ENCODE measurements at places on chromosomes 1 and 21.
A peak's percentile ranks its signal among the peaks of the same experiment; 100 is the strongest.

GRCh38 chr1:163820226-163820625, 498.5 kb downstream of the NUF2 start:
- DNase-seq = no peak

- DNase-seq = no peak
Observed at GRCh38 chr1:30418061-30418938, 305.1 kb downstream of the MATN1 start.

- no peak for DNase-seq
Observed at GRCh38 chr1:178494569-178494971, 2.2 kb downstream of the CLEC20A start.

- no peak for DNase-seq
Observed at GRCh38 chr1:214570442-214570841, 19.0 kb upstream of the PTPN14 start.

DNA sequence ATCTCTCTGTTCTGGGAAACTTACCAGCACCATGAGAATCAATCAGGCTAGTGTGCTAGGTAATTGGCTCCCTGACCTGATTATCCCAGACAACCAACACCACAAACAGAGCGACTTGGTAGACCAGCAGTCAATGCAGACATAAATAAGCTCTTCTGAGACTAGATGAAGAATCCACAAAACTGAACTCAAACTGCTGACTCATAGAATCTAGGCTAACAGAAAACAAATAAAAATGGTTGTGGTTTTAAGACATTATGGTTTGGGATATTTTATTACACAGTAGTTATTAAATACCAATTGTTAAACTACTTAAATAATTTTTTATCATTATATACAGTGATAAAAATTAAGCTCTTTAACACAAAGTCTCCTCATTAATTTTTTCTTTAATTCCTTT, 535.7 kb downstream of the COL11A1 start:
- DNase-seq = no peak

DNA sequence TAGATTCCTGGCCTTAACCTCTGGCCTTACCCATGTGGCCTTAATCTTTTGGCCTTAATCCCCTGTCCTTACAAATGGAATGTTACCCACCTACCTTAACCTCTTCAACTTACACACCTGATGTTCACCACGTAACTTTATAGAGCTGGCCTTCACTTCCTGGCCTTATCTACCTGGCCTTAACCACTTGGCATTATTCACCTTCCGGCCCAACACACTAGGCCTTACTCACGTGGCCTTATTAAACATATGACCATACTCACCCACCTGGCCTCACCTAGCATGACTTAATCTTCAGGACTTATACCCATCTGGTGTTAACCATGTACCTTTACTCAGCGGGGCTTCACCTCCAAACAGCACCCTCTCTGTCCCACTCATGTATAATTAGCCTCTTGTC, 41.7 kb downstream of the EXOC8 start:
- no peak for DNase-seq

DNA sequence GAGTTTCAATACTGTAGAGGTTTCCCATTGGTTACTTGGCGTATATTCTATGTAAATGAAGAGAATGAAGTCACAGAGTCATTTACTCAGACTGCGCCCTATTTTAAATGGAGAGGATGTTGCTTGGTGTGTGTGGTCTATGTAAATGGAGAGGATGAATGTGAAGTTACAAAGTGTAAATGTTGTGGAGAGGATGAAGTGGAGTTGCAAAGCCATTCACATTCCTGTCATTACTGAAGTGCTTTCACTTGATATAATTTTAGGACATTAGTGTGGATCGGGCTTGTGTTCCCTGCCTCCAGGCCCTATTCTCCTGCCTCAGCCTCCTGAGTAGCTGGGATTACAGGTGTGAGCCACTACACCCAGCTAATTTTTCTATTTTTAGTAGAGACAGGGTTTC, 99.4 kb upstream of the CACYBP start:
- DNase-seq = no peak

GRCh38 chr21:36807422-36807928, 108.6 kb downstream of the SIM2 start:
- DNase-seq = no peak

- DNase-seq = no peak
Observed at GRCh38 chr1:223156343-223156742, 13.3 kb upstream of the TLR5 start.

GRCh38 chr1:246724731-246725095, 504 bp downstream of the SCCPDH start:
- no peak for DNase-seq

- no peak for DNase-seq
Observed at GRCh38 chr1:168148916-168149315, 12.2 kb upstream of the GPR161 start.

DNA sequence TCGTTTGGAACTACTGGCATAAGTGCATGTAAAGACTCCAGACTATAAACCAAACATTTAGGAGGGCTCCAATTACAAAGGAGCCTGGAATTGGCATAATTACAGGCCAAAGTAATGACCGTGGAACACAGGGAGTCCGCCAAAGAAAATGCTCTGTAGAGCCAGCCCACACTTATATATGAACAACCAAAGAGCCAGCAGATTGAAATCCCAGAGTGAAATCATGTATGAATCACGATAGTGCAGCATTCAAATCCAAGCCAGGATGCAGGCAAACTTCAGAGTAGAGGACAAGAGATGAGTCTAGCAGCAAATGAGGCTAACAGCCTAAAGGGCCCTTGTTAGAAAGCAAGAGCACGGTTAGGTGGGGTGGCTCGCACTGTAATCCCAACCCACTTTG, 13.1 kb downstream of the VPS26C start:
- no peak for DNase-seq

DNA sequence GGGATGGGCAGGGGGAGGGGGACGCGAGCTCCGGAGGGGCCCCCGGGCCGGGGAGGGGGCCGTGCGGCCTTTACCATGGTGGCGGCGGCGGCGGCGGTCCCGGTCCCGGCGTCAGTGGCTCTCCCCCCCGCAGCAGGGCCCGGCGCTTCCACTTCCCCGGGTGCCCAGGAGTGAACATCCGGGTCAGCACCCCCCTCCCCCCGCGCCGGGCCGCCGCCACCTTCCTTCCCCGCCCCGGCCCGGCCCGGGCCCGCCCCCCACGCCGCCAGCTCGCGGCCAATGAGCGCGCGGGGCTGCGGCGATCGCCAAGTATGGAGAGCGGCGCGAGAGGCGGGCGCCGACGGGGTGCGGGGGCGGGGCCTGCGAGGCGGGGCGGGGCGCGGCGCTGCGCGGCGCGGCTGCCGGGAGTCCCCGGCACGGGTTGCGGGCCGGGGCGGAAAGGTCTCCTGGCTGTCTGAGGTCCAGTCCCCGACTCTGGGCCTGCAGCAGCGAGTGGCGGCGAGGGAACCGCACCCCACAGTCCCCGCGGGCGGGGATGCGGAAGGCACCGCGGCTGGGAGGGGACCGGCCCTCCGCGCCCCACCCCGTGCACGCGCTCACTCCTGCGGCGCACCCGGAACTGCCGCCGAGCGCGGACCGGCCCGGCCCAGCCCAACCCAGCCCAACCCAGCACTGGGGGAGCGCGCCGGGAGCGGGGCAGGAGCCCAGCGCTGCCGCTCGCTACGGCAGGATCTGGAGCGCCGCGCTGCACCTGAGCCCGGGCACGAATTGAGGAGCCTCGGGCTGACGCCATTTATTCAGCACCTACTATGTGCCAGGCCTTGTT, at the start of gene CAPZB:
TSS of gene CAPZB (minus strand) at position 178 of the 826 bp plus-strand sequence. CDS start at position 77, 101 bp downstream.
- peak; percentile 94 for DNase-seq

- DNase-seq = no peak
Observed at GRCh38 chr1:23111600-23112535, 56.8 kb downstream of the LUZP1 start.

DNA sequence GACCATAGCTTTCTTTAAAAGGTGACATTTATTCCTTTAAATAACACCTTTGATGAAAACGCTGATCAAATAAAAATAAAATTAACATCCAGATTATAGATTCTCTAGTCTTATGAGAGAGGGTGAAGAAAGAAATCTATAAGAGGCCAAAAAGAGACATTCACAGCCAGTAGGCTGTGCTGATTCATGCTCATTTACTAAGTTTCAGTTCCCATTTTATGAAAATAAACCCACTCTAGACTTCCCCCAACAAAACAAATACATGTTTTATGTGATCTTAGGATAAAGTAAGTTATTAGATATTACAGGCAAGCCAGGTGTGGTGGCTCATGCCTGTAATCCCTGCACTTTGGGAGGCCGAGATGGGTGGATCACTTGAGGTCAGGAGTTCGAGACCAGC, 21.1 kb downstream of the ESRRG start:
- no peak for DNase-seq

- DNase-seq = no peak
Observed at GRCh38 chr1:176692988-176693696, 230.2 kb downstream of the PAPPA2 start.

- no peak for DNase-seq
Observed at GRCh38 chr1:182684116-182684828, at the start of gene RGS8. Gene RGS8 (minus strand): TSS chr1:182684587. CDS start chr1:182669649, 14,938 bp downstream.

DNA sequence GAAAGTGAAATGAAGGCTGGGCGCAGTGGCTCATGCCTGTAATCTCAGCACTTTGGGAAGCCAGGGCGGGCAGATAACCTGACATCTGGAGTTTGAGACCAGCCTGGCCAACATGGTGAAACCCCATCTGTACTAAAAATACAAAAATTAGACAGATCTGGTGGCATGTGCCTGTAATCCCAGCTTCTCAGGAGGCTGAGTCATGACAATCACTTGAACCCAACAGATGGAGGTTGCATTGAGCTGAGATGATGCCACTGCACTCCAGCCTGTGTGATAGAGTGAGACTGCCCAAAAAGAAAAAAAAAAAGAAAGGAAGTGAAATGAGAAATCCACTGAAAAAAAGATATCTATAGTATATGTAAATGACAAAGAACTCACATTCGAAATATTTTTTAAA, 439.9 kb downstream of the DISC1 start:
- DNase-seq = no peak

- DNase-seq = no peak
Observed at GRCh38 chr21:9837946-9838737, 683.2 kb upstream of the TPTE start.

DNA sequence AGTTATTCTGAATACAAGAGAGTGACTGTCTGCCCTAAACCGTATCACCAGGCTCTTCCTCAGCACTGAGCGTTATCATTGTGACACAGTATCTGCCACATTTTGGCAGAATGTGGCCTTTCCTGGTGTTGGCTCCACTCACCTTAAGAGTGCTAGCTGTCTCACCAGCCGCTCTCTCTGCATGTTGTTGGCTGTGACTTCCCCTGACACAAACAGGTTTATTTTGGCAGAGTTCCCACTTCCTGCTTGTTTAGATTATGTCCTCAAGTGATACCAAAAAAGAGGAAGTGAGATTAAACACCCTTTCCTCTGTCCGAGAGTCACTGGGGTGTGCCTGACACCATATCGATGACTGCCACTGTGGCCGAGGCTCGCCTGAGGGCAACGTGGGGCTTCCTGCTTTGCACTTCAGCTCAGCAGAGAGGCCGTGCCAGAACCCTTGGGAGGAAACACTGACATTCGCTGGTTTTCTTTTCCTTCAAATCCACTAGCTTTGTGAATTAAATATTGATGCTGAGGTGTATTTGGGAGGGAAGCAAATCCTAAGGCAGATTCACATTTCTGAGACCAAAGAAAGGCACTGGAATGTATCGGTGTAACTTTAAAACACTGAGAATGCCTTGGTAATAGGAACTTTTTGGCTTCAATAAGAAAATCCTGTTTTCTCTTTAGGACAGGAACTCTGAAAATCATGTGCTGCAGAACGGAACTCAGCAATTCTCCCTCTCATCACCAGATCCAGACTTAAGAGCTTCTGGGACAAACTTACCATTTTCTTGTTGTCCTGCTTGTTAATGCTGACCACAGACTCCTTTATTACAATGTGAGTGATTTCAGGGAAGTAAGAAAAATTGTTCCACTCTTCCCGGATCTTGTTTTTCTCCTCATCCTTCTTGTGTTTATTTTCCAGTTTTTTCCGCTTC, 102.1 kb downstream of the JAK1 start:
- DNase-seq = peak; percentile 40

- no peak for DNase-seq
Observed at GRCh38 chr1:19495799-19496526, 10.6 kb upstream of the CAPZB start.

- peak; percentile 40 for DNase-seq
Observed at GRCh38 chr1:110879758-110880606, 7.0 kb downstream of the CD53 start.

GRCh38 chr1:111633736-111634247, 14.2 kb downstream of the RAP1A start:
- DNase-seq = no peak

DNA sequence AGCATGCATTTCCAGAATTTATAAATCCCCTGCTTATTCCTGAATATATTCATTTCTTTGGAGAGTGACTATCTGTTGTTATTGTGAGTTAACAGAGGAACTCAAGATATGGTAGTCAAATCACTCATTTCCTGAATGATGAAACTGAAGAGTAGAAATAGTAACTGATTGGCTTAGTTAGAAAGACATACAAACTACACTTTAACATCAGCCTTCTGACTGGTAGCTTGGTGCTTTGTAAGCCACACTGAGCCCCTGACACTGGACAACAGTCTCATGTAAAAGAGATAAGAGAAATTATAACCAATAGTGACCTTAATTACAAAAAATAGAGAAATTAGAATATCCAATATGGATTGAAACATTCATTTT, 4.8 kb downstream of the GBP7 start:
- no peak for DNase-seq

DNA sequence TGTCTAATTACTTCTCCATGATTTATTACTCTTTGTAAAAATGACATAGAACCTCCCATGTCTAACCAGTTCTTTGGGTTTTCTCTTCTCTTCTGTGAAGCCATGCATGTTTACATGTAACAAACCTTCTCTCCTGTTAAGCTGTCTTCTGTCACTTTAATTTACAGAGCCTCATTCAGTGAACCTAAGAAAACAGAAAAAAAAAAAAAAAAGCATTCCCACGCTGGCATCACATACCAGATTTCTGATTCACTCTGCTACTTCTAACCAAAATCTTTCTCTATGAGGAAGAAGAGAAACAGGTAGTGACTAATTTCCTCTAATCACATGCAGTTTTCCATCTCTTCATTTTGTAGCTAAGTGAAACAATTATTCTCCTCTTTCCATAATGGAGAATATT, 141.4 kb upstream of the CXADR start:
- no peak for DNase-seq

GRCh38 chr1:220880362-220880670, 1.1 kb downstream of the HLX start:
- DNase-seq = no peak

- no peak for DNase-seq
Observed at GRCh38 chr1:241229216-241229615, 127.8 kb downstream of the RGS7 start.

DNA sequence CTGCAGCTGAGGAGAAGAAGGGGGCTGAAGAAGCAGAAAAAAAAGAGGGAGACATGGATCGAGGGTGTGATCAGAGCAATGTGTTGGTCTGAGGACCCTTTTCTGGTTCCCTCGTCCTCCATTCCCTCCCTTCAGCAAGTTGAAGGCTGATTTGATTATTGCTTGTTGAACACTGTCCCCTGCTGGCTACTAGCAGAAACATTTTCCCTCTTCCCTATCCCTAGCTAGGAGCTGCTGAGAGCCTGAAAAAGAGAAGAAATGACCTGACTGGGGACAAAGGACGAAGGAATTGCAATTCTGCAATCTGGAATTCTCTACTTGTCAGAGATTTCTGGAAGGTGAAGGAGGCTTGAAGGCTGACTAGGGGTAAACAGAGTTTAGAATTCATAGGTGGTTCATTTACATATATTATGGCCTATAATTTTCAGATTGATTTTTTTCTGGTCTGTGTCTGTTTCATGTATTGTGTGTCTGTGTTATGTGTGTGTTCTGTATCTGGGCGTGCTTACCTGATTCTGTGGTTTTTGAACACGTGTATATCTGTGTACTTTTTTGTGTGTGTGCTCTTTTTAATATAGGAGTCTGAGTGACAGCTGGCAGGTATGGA, 9.8 kb downstream of the NHLH1 start:
- no peak for DNase-seq

All from CD8-positive, alpha-beta memory T cell (primary cell).